ENCODE measurements at places on chromosomes 7 and 10.
A peak's percentile ranks its signal among the peaks of the same experiment; 100 is the strongest.

- DNase-seq, result no peak
These were observed 9.4 kb downstream of the AS3MT start for GRCh38 chr10:102878629-102879028.

GRCh38 chr7:99380032-99380822, 5.7 kb downstream of the ARPC1B start:
- DNase-seq, result peak; percentile 98

DNA sequence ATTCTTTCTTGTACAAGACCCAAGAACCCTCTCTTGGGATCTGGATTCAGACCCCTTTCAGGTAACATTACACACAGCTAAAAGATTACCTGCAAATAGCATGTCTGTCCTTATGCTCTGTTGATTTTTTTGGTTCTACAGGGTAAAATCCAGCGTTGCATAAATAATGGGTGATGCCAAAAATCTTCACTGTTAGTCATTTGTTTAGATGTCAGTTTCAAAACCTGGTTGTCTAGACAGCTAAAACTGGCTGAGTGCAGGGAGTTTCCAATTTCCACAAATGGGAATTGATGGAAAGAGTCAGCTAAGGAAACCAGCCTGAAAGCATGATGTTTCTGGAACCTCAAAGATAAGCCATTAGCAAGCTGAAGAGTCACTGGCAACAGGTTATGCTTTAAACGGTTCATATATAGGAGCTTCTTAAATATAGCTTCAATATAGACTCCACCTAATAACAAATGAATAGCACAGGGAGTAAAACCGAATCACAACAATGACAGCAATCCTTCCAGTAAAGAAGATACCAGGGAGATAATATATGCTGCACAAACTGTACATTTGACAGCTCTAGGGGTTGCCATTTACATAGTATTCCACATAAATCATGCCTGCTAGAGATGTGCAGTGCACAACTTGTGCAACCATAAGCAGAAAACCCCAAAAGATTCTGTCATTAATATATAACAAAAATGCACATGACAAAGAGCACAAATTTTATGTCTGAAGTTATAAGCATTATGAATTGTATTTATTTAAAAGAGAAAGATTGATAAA, 20.4 kb downstream of the CCDC71L start:
- DNase-seq, result no peak

DNA sequence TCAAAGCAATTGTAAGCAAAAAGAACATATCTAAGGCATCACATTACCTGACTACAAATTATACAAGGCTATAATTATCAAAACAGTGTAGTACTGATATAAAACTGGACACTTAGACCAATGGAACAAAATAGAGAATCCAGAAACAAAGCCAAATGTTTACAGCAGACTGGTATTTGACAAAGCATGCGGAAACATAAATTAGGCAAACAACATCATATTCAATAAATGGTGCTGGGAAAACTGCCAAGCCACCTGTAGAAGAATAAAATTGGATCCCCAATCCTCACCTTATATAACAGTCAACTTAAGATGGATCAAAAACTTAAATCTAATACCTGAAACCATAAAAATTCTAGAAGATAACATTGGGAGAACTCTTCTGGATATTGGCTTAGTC, 240.8 kb upstream of the POM121L12 start:
- DNase-seq, result no peak

GRCh38 chr10:113897693-113898618, 43.5 kb downstream of the NHLRC2 start:
- no peak for DNase-seq

GRCh38 chr10:110081911-110082310, 74.1 kb downstream of the ADD3 start:
- peak; percentile 78 for DNase-seq

- no peak for DNase-seq
These were observed 140.4 kb upstream of the NPS start for GRCh38 chr10:127408733-127409132.

- DNase-seq, result no peak
These were observed 5.1 kb upstream of the SLC16A12 start for GRCh38 chr10:89540420-89540949.

- DNase-seq, result no peak
These were observed 75.5 kb downstream of the NRP1 start for GRCh38 chr10:33258967-33259366.

DNA sequence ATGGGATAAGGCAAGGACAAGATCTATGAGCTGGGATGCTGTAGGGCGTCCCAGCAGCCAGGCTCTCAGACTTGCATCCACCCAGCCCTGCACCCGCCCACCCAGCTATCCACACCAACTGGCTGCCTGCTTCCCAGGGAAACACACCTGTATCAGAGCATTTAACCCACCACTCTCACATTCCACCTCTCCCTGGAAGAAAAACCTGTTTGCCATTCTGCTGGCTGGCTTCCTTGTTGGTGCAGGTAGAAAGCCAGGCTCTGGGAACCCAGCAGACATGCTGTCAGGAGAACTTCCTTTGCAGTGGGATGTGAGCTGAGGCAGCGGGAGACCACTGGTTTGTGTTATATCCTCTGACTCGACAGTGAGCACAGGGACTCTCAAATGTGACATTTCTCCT, 67.0 kb downstream of the FAM241B start:
- DNase-seq, result no peak

GRCh38 chr10:25023278-25023677, 6.9 kb downstream of the THNSL1 start:
- peak; percentile 24 for DNase-seq

DNA sequence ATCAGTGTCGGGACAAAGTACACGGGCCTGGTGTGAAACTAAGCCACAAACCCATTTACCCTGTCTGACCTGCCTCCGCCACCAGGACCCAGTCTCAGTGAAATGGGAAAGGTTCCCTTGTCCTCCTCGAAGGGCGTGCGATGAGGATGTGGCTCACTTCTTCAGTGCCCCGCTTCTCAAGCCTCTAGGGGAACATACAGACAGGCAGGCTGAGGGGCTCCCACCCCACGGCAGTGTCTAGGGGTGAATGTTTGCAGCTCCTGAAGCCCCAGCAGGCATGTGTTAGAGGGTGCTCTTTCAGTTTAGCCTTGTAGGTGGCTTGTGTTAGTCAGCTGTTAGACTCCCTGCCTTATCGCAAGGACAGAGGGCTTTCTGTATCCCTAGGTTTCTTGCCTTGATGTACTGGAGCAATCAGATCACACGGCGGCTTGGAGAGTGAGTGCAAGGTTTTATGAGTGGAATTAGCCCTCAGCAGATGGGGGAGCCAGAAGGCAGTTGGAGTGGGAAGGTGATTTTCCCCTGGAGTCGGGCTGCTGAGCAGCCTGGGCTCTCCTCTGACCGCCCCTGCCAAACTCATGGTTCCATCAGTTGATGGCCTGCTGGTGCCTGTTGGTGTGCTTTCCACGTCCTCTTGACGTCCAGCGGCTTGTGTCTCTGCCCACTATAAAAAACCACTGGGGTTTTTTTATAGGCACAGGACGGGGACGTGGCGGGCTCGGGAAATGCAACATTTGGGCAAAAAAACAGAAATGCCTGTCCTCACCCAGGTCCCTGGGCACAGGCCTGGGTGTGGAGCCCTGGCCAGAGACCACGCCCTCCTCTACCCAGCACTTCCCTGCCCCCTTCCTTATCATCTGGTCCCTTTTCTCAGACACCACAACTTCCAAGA, 759 bp downstream of the NUDT1 start:
- peak; percentile 61 for DNase-seq

- DNase-seq, result no peak
These were observed 30.6 kb downstream of the TARP start for GRCh38 chr7:38242814-38243213.

DNA sequence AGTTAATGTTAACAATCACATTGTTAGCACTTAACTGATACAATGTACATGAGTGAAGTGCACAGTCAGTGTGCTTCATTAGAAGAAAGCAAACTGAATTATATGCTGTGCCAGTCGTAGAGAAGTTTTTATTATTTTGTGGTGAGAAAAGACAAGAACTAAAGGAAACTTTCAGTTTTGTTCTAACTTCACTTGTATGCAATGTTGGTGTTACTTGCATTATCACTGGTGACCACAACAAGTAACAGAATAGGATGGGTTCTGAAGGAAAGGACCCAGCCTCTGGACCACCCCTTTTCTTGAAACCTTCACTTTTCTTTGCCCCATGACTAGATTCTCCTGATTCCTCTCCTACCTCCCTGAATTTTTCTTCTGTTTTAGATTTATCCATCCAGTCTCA, 123.3 kb upstream of the GAD2 start:
- DNase-seq, result no peak

- peak; percentile 21 for DNase-seq
These were observed at the start of gene URGCP for GRCh38 chr7:43906331-43907010. TSS of gene URGCP (minus strand) at chr7:43906596. CDS start at chr7:43906575, 21 bp downstream.

GRCh38 chr7:156927571-156928405, 21.7 kb upstream of the NOM1 start:
- DNase-seq, result no peak

DNA sequence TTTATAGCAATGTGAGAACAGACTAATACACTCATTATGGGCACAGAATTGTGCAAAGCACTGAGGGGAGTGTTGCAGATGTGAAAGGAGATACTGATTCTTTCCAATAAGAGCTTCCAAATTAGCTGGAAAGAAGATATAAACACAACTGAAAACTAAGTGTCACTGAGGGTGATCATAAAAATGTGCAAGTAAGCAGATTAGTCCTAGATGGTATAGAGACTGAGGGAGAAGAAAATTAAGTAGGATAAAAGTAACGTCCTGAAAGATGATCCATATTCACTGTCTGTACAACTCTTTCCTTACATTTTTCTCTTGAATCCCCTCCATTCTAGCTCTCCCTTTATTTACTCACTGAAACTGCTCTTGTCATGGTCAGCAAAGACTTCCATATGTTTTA, 11.2 kb upstream of the NXPH1 start:
- DNase-seq, result no peak

DNA sequence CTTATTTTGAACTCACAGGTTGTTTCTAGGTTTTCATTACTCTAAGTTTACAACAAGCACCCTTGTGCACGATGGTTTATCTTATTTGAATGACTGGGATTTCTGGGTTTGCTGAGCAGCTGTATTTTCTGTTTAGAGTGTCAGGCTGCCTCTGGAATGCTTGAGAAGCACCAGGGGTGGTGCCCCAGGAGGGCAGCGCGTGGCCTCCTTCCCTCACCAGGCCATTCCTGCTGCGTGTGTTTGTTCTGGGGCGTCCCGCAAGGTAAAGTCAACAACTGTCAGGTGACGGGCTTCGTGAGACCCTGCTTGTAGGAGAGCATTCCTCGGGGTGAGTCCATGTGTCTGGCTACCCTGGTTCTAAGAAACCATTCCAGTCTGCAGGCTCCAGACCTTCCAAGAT, 54.9 kb downstream of the FAM171A1 start:
- no peak for DNase-seq

DNA sequence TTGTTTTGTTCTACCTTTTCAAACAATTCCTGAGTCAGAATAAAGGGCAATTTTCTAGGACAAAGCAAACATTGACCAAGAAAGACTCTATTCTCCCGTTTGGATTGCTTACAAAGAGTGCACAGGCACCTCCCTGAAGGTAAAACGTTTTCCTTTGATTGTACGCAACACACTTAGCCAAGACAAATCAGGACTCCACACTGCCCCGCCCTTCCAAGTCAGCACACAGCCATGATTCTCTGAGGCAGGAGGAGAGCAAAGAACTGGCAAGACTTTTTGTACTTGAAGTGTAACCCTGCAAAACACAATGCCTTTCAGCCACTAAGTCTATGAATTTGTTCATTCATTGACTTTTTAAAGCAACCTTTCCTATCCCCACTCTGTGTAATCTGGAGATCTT, 85.0 kb upstream of the FAM180A start:
- DNase-seq, result no peak

DNA sequence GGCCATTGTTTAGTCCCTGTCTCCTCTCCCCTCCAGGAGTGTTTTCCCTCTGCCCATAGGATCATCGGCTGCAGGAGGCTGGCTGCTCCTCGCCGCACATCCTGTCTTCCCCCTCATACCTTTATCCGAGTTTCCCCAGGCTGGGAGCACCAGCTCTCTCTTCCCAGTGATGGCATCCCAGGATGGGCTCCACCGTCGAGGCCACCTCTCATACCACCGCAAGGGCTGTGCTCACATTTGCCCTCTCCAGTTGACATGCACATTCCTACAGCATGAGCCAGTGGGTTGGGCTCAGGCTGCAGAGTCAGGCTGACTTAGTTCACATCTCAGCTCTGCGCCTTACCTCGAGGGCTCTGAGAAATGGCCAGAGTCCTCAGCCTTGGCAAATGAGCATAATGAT, 12.1 kb downstream of the HKDC1 start:
- DNase-seq, result no peak

DNA sequence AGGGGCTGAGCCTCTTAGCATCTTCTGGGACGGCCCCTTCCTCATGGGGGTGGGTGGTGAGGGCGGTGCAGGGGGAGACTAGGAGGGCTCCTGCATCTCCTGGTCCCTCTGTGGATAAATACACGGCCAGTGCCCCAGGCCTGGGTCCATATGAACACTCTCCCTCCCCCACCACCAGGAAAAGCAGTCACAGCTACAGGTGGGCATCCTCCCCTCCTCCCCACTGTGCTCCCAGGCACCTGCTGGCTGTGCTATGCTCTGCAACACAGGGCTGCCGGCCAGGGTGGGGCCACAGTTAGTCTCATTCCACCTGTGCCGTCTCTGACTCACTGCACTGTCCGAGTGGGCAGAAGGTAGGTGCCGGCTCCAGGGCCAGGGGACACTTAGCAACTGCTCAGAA, 87.3 kb upstream of the INSIG1 start:
- DNase-seq, result no peak

DNA sequence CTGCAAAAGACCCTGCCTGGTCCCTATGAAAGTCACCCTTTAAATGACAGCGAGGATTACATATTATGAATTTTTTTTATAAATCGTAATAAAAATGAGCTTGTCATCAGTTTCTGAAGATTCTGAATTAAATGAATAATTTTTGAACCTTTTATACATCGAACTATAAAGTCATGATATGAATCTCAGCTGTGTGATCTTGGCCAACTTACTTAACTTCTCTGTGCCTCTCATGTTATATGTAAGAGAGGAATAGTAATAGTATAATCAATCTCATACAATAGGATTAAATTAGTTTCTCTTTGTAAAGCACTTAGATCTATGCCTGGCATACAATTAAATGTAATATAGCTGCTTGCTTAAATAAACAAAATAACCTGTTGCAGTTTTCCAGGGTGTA, 5.3 kb upstream of the ATOH7 start:
- DNase-seq, result no peak

- DNase-seq, result no peak
These were observed 333.0 kb downstream of the SFMBT2 start for GRCh38 chr10:7077880-7078279.
